ENCODE measurements at places on chromosomes 11 and 22.

GRCh38 chr11:122139595-122139866 is 23.5 kb upstream of the BLID start:
- DNase-seq, result no peak

- no peak for DNase-seq
These were observed 25.9 kb upstream of the SLC5A4 start for GRCh38 chr22:32281072-32281471.

GRCh38 chr11:84963240-84963639 is 663.9 kb downstream of the DLG2 start:
- DNase-seq, result no peak

- DNase-seq, result no peak
These were observed 242.6 kb upstream of the FAT3 start for GRCh38 chr11:91981995-91982394.

DNA sequence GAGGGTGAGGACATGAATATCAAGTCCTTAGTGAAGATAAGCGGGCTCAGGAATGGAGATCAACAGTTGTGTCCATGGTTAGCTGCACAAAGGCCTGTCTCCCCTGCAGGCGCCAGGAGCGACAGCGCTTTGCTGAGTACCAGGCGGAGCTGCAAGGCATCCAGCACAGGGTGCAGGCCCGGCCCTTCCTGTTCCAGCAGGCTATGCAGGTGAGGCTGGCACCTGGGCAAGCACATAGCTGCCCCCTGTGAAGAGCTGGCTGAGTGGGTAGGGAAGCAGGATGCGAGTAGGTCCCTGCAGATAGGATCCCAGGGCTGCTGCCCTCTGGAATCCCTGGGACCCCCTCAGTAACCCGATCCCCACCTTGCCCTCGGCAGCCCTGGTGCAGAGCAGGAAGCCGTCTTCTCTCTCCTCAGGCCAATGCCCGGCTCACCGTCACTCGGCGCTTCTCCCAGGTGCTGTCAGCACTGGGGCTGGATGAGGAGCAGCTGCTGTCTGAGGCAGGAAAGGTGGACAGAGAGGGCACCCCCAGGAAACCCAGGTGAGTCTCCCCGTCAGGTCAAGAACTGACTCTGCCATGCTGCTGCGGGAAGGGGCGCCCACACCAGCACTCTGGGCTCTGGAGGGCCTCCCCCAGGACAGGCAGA is 2.6 kb upstream of the SART1 start:
- DNase-seq, result no peak

- DNase-seq, result no peak
These were observed 297.1 kb downstream of the NELL1 start for GRCh38 chr11:20966489-20966888.

DNA sequence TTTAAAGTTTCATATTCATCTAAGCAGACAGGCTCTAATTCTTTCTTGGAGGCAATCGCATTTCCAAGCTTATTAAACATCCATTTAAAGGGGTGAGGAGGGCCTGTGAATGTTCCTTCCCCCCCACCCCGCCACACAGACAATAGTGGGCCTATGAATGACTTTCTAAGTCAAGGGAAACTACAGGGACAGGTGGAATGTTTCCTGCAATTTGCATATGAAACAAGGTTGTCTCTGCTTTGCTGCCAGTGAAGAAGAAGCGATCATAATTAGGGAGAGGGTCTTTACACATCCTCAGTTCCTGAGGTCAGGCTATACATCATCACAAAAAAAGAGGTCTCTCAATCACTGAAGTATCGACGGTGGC is 127.9 kb upstream of the OPCML start:
- no peak for DNase-seq

Data from CD4-positive, alpha-beta T cell treated with Interleukin-6 at 100 ng/mL for 8 hours (primary cell).